ENCODE measurements at places on chromosomes 4 and X.

DNA sequence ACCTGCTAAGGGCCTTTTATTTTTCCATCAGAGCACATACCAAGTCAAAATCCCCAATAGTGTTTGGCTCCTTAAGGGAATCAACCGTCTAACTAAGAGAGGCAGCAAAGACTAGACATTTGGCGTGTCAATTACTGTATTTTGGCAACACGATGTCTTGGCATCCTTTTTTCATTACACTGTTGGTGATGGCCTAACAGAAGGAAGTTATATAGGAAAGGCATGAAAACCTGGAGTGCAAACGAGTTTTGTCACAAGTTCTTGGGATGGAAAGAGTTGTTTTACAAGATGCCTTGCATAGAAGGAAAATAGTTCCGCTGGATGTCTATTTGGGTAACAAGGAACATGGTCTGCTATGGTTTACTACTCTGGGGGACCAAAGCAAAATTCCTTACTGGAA lies 119.2 kb upstream of the TTC29 start:
- DNase-seq = no peak

DNA sequence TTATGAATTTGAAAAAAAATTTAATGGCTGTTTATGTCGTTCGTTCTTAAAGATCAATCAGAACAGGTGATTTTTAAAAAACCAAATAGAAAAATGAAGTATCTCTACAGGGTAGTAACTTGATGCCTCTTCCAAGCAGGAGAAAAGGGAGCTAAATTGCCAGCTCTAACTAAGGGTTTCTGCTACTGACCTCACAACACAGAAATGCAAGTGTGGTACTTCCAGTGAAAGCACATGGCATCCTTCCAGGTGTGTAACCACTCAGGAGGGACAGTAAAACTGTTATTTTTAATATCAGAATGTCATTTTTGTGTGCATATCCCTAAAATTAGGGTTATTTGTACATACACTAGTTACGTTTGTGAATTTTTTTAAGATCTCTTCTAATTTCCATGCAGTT lies 116.8 kb upstream of the ZCCHC13 start:
- no peak for DNase-seq

GRCh38 chr4:178632415-178632814 lies 1190.2 kb upstream of the AGA start:
- DNase-seq = no peak

DNA sequence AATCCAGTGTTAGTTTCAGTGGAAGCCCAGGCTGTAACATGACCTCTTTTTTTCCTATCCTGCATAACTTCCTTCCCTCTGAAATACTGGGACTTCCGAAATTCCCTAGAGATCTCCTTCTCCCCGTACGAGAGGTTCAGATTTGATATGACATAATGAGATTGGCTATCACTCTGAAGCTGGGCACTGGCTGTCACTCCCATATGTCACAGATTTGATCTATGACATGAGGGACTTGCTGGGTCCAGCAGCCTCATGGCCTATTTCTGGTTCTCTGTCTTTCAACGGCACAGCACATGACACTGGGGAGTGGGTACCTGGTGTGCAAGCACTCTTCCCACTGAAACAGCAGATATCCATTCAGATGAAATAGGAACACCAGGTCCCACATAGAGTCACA lies 36.7 kb downstream of the PF4 start:
- no peak for DNase-seq

DNA sequence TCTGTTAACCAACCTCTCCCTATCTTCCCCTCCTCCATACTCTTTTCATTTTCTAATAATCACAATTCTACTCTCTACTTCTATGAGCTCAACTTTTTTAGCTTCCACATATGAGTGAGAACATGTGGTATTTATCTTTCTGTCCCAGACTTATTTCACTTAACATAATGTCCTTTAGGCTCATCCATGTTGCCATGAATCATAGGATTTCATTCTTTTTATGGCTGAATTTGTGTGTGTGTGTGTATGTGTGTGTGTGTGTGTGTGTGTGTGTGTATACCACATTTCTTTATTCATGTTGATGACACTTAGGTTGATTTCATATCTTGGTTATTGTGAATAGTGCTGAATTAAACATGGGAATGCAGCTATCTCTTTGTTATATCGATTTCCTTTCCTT lies 37.4 kb downstream of the RUFY3 start:
- no peak for DNase-seq

DNA sequence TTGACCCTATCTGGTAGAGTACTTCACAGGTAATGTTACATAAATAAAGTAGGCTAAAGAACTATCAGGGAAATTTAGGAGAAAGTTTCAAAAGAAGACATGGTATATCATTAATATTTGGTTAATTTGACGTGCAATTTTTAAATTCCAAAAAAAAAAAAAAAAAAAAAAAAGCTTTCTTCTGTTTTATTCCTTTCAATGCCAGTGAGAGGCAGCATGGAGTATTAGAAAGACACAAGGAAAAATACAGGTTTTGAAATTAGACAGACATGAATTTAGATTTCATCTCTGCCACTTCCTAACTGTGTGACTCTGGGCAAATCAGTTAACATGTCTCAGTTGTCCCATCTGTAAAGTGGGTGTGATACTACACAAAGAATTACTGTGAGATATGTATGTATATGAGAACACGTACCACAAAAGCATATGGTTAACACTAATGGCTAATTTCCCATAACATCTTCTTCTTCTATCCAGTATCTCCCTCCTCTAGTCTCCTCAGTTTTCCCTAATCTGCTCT lies 132.5 kb downstream of the GPC3 start:
- DNase-seq = no peak

GRCh38 chrX:16573781-16574180 lies 76.2 kb upstream of the S100G start:
- DNase-seq = no peak

- DNase-seq = no peak
Measured at GRCh38 chr4:141058591-141059512, 74.4 kb downstream of the RNF150 start.

DNA sequence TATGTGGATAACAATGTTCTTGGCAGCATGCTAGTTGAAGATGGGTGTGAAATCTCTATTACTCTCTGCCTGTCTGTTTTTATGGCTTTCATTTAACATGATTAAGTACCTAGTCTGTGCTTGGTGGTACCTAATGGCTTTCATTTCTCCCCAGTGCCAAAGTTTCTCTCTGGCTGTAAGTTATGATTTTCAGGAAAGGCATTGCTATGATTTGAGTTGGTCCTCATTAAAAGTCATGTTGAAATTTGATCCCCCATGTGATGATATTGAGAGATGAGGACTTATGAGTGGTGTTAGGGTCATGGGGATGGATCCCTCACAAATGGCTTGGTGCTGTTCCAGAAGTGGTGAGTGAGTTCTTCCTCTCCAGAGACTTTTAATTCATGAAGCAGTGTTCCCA lies 162.4 kb upstream of the IL15 start:
- no peak for DNase-seq

- DNase-seq = no peak
Measured at GRCh38 chr4:5186271-5187064, 135.2 kb downstream of the STK32B start.

All from suppressor macrophage treated with lipopolysaccharide for 4 hours (primary cell).